ENCODE measurements at places on chromosomes 4 and X.

DNA sequence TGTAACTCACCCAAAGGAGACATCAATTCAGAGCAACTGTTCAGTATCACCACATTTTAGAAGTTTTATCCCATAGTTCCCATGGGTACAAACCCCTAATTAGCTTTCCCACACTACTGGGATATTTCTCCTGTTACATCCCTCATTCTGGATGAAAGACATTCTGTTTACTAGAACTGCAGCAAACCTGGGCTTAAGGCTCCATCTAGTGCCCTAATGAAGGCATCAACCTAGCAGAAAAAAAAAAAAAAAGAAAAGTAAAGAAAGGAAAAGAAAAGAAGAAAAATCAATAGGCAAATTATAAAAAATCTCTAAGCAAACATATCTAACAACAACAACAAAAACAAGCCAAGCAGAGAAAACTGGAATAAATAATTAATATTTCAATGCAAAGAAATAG, 133.7 kb upstream of the CPXCR1 start:
- no peak for DNase-seq

DNA sequence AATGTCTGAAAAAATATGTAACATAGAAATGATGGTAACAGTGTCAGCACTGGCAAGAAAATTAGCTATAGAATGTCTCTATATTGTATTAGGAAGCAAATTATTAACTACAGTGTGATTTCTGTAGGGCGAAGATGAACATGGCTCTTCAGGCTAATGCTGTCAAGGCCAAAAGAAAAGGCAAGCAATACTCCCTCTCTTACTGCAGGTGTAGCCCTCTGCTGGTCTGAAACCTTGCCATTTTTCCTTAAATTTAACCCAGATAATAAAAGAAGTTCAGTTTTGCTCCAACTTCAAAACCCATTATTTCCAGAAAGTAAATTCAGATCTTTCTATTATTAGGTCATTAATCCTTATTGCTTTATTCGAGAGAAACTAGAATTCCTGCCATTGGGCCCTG, 215.9 kb downstream of the LRBA start:
- DNase-seq, result no peak

GRCh38 chrX:101693476-101693875, 33.8 kb upstream of the ARMCX2 start:
- no peak for DNase-seq

DNA sequence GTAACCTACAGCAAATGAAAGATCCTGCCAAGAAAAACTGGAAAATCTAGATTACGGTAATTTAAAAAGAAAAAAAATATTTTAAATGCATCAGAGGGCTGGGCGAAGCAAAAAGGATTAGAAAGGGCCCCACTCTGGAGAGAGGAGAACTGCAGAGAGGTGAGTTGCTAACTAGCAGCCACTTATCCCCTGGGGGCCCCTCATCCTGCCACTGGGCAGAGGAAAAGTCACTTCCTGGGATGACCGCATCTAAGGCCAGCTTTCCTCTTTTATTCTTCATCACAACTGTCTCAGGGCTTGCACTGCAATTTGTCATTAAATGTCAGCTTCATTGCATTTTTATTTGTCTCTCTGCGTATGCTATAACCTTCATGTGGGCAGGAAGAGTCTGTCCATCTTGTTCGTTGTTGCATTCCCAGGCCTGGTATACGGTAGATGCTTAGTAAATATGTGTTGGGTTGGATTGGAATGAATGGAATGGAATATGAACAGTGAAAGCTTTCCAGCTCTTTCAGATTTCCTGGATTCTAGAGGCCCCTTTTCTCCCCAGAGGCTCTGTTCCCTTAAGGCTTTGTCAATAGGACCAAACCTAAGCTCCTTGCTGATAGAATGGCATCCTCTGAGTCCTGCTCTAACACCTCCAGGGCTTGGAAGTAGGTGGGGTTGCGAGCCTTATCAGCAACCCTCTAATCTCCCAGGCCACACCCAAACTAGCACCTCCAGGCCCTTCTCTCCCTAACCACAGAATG, 58.9 kb downstream of the TLR10 start:
- DNase-seq, result no peak

GRCh38 chr4:88054229-88054628, 46.8 kb downstream of the PKD2 start:
- no peak for DNase-seq

DNA sequence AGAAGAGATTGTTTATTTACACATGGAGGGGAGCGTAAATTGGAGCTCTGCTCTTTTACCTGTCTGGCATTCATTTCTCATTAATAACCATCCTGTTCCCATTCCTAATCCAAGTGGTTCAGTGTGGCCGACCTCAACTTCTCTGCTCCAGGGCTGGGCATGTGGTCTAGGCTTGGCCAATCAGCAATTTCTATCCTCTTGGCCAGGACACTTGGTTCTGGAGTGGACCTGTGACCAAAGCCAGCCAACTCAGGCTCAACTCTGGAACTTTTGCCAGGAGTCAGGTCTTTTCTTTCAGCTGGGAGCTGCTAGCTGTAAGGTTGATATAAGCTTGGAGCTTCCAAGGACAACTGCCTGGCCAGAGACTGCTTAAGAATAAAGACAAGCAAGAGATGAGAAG, 15.6 kb upstream of the RASL11B start:
- no peak for DNase-seq

DNA sequence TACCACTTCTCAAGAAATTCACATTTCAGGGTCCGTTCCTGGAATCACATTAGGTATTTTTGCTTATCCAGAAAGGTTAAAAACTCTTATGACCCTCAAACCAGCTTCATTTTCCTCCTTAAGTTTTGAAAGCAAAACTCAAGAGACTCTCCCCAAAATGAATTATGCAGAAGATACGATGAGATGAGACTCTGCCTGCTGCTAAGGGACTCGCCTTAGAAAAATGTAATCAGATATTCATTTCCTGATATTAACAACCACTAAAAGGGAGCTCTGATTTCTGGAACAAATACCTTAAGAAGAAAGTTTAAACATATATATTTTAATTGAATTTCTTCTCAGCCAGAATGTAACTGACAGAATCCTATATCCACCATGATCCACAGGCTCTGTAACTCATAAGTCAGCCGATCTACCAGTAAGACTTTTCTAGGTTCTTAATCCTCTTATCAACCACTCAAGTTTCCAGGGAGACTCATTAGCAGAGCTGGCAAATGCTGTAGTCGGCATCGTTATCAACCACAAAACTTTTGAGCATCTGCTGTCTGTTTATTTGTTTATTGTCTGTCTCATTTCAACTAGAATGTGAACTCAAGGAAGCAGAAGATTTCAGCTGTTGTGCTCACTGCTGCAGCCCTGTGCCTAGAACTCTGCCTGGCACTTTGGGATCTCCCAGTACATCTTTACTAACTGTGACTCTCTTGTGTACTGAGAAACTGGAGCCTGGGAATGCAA, 112.5 kb downstream of the LDB2 start:
- no peak for DNase-seq

DNA sequence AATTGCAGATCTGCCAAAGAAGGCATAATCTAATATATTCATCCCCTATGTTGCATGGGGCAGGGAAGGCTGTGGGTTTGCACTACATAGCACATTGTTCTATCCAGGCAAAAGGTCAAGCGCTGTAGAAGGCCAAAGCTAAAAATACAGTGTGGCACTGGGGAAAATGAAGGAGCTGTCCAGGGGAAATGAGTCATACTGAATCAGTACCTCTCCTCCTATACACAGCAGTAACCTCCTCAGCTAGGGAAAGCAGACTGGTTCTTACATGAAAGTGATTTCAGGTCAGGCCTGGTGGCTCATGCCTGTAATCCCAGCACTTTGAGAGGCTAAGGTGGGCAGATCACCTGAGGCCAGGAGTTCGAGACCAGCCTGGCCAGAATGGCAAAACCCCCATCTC, 31.0 kb upstream of the SLC25A4 start:
- DNase-seq, result no peak

Measured in stimulated activated CD8-positive, alpha-beta memory T cell treated with anti-CD3 and anti-CD28 coated beads, Interleukin-7, amount 100 ng/mL, for 4 hours (primary cell).